ENCODE measurements at places on chromosomes 5 and 9. TPM values are rescaled to one million over a fixed set of nuclear protein-coding genes. Genes with fewer than 3 reads are reported as not detected.

DNA sequence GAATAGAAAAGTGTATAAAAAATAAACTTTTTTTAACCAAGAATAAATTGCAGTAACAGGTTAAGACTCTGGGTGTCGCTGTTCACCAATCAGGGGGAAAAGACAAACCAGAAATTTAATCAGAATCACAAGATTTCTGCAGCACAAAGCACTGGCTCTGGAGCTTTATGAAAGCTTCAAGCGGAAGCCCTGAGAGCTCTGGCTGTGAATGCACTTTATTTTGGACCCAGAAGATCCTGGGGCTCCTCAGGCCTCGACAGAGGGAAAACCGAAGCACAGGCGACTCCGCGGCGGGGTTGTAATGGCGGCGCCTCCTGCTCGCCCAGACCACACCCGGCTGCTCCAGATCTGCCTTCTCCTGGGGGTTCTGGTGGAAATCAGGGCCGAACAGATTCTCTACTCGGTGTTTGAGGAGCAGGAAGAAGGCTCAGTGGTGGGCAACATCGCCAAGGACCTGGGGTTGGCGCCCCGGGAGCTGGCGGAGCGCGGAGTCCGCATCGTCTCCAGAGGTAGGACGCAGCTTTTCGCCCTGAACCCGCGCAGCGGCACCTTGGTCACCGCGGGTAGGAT, at the start of gene PCDHGA4:
Gene PCDHGA4, plus strand, starts transcription at position 122 of the 570 bp plus-strand sequence. Its CDS starts 87 bp downstream, at position 209.
- no peak for DNase-seq

GRCh38 chr5:2757563-2758351, 6.3 kb upstream of the IRX2 start:
- DNase-seq, result no peak

- DNase-seq, result no peak
Measured at GRCh38 chr9:135604437-135605237, 34.7 kb downstream of the GLT6D1 start.

DNA sequence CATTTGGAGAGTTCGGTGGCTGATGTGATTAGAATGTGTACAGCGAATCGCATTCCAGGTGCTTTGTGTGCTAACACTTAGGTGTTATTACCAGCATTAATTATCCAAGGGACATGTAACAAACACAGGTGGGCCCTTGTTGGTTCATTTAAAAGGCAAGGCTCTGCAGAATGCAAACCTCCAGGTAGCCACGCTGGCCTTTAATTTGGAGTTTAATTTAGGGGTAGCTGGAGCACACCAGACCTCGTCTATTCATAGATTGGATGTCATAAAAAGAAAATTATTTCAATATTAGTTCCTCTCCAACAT, 191.1 kb downstream of the MAT2B start:
- DNase-seq, result no peak

Gene INSL4
- not detected for total RNA-seq

Gene OR1L4
- total RNA-seq, result not detected

DNA sequence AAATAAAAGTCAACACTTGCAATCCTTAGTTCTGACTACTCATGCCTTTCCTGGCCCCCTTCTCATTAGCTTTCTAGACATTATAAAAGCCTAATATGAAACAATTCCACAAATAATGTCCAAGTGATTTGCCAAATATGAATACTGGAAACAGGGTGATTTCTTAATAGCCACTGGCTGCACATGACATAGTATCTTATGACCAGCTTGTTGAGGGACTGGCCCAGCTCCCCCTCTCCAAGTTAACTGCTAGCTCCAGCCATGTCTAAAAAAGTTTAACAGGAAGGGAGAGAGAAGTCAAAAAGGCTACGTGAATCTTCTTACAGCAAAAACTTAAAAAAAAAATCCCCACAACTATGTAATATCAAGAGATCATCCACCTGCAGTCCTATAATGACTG, 1.5 kb downstream of the CERT1 start:
- DNase-seq, result no peak

GRCh38 chr5:66362687-66363086, 218.6 kb downstream of the SREK1 start:
- no peak for DNase-seq
